ENCODE measurements at places on chromosomes 5 and 9. TPM values are rescaled to one million over a fixed set of nuclear protein-coding genes. Genes with fewer than 3 reads are reported as not detected.

Gene PPIP5K2
- polyA plus RNA-seq: 101 TPM

Gene PAM
- 188 TPM for polyA plus RNA-seq

Gene PARP8
- 15.2 TPM for polyA plus RNA-seq

Gene BTNL8
- polyA plus RNA-seq: 0.79 TPM

Gene FOXD4L5
- 0.24 TPM for polyA plus RNA-seq

Gene DBN1
- 239 TPM for polyA plus RNA-seq

Gene HSD17B3
- polyA plus RNA-seq: 1.2 TPM

All from renal cortex interstitium (tissue), 15 donors.